ENCODE measurements at places on chromosomes 2 and 18.

DNA sequence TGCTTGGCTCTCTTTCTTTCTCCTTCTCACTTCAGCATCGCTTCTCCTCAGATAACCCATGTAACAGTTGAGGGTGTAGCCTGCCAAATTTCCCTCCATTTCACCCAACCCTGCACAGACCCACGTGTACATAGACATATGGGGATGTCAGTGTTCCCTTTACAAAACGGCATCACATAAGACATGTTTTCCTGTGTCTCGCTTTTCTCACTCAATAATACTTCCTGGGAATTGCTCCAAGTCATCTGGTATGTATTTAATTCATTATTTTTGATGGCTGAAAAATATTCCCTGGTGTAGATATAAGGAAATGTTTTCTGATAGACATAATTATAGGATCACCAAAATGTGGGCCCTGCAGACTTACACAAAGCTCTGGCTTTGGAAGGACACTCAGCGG, 176.8 kb downstream of the LOXHD1 start:
- no peak for DNase-seq

DNA sequence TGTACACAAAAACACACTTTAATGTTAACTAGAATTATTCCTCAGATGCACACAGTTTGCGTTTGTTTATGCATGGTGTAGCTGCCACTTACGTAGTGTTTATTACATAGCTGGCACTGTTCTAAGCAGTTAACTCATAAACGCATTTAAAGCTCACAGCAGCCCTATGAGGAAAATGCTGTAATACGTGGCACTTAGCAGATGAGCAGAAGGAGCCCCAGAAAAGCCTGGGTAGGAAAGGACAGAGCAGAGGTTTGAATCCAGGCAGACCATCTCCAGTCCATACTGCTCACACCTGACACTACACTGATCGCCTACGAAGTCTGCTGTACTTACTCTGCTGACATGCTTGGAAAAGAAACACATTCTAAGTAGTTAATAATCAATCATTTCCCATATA, 66.6 kb downstream of the BCL2 start:
- no peak for DNase-seq

DNA sequence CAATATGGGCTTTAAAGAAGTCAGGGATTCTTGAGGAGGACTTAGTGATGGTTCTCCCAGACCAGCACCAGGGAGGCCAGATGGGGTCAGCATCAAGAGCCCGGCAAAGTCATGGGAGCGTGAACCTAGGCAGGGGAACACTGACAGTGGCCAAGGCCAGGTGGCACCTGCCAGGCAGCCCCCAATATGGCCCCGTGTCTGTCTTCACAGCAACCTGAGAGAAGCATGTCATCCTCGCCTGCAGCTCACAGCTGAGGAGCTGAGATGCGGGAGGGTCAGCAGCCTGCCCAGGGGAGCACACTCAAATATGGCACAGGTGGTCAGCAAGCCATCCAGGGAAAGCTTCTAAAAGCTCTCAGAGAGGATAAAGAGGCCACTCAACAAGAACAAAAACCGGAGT, 105.7 kb upstream of the GPC1 start:
- no peak for DNase-seq

- no peak for DNase-seq
Measured at GRCh38 chr18:50320719-50321118, 33.2 kb upstream of the CXXC1 start.

GRCh38 chr2:2272841-2273240, 58.2 kb downstream of the MYT1L start:
- DNase-seq = no peak

- DNase-seq = no peak
Measured at GRCh38 chr2:77512507-77512906, 9.7 kb downstream of the LRRTM4 start.

DNA sequence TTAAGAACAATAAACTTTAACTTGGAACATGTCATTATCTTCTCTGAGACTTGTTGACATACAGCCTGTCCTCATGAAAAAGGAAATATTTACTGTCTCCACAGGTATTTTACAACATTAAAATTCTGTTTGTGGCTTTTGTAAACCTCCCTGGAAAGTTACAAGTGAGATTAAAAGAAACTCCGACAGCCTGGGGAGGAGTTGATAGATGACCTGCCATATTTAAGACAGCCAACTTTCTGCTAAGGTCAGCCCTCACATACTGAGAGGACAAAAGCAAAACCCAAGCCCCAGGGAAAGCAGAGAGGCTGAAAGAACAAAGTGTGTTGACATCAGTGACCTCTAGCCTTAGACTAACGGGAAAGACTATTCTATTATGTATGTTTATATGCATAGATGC, 350.2 kb downstream of the RIT2 start:
- DNase-seq = no peak

GRCh38 chr2:58476556-58476955, 235.4 kb upstream of the FANCL start:
- no peak for DNase-seq

DNA sequence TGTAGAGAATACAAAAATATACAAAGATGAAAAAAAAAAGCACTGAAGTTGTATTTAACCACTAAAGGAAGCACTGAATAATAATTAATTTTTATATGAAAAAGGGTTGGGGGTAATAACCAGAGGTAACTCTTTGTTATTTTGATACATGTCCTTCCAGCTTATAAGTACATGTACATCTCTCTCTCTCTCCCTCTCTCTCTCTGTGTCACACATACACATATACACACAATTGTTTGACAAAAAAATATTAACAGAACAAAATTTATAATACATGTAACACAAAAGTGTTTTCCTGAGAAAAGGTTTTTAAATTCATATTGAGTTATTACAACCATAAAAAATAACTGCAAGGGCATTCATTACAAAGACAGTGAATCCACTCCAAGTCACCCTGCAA, 4.6 kb downstream of the WIPF1 start:
- DNase-seq = no peak

Measured in activated CD8-positive, alpha-beta memory T cell treated with anti-CD3 and anti-CD28 coated beads for 1 hour (primary cell).